Activated CD4-positive, alpha-beta T cell treated with anti-CD3 and anti-CD28 coated beads, Interleukin-2, amount 50 U/mL, for 4 hours (primary cell): ENCODE measurements at places on chromosomes 3 and 15.

GRCh38 chr3:157077565-157077991 is 82.4 kb downstream of the CCNL1 start:
- no peak for DNase-seq

- no peak for DNase-seq
These were observed 63.3 kb downstream of the RBM6 start for GRCh38 chr3:50003216-50003615.

GRCh38 chr3:124671106-124671505 is 59.1 kb upstream of the UMPS start:
- DNase-seq, result no peak

DNA sequence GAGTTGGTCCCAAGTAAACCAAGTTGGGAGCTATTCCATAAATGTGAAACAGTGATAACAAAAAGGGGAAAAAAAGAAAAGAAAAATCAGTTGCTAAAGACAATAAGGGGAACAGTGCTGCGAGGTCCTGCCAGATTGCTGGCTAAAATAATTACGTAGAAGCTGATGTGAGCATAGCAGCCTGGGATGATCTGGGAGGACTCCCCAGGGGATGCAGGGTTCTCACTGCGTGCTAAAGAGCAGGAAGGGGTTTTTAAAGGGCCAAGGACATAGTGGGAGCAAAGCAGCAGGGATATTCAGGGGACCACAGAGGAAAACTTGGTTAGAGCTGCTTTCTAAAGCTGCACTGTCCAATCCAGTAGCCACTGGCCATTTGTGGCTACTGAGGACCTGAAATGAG is 133.0 kb upstream of the UMPS start:
- DNase-seq, result no peak

GRCh38 chr3:170999737-171000242 is 26.7 kb downstream of the SLC2A2 start:
- no peak for DNase-seq
